ENCODE measurements at places on chromosomes 6 and 20.

DNA sequence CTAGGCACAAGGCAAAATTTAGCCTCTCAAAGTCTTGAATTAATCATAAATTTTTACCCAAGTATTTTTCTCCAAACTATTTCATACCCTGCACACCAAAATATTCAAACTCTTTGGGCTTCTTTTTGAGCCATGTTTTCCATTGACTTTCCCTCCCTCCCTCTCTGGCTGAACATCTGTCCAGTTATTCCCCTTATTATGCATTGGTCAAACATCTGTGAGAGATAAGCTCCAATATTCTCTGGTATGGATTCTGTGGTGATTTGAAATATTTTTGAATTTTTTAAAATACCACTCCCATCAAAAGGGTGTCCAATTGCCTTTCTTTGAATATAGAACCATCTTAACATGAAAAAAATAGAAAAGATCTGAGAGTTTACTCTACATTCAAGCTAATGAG, 244.2 kb downstream of the RFPL4B start:
- no peak for DNase-seq

DNA sequence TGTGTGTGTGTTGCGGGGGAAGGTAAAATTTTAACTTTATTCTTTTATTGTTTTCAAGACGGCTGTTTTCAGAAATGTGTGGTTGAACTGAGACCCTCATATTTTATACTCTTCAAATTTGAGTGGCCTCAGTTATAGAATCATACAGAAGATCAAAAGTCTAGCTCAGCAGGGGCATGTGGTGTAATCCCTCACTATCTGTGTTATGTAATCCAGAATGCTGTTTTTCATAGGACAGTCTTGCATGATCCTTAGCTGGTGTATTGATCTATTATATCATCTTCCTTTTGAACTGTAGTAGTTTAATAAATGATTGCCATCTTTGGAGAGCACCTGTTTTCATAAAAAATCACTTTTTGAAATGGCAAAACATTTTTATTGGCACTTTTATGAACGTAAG, 1.4 kb downstream of the PLCB4 start:
- no peak for DNase-seq

GRCh38 chr6:78487401-78487800, 379.9 kb upstream of the IRAK1BP1 start:
- no peak for DNase-seq

DNA sequence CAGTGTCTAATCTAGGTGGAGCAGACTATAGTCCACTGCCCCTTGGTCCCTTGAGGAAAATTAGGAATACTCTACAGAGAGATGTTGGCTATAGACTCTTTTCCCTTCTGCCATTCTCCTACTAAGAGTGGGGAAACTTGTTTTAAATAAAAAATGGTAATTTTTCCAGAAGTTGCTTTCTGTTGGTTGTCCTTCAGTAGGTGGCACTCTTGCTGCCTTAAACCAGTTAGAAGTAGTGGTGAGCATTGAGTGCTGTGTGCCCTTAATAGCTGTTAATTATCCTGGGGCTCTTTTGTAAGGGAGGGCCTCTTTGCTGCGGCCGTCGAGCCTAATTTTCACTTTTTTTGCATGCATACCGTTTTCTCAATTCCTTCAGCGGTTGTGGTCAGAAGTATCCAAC, 2.8 kb downstream of the CMTR1 start:
- DNase-seq, result no peak

GRCh38 chr6:113626475-113626874, 230.7 kb upstream of the MARCKS start:
- no peak for DNase-seq

DNA sequence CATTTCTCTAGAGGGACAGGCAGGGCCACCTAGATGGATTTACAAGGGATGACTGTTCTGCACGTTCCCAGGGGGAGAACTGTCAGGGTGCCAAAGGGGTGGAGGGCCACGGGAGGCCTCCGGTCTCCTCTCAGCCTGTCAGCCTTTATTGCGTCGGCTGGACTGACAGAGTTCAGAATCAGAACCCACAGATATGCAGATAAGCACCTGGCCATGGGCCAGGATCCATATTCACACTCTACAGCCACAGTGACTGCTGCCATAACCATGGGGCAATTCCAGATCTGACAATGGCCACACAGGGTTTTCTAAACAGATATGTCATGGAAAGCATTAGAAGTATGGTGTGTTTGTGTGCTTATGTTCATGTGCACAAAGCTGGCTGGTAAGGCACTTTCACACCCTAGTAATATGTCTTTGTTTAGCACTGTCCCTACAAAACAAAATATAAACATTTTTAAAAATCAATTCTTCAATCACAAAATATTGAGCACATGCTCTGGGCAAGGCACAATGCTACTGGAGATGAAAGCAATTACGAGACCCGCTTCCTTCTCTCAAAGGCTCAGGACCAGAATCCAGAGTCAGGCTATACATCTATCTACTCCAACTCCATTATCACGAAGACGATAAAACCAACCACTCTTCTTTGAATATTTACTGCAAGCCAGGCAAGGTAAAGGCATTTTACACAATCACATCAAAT, 29.1 kb downstream of the TRAM2 start:
- DNase-seq, result no peak

- DNase-seq, result no peak
These were observed 5.9 kb upstream of the LPIN3 start for GRCh38 chr20:41334443-41335421.

DNA sequence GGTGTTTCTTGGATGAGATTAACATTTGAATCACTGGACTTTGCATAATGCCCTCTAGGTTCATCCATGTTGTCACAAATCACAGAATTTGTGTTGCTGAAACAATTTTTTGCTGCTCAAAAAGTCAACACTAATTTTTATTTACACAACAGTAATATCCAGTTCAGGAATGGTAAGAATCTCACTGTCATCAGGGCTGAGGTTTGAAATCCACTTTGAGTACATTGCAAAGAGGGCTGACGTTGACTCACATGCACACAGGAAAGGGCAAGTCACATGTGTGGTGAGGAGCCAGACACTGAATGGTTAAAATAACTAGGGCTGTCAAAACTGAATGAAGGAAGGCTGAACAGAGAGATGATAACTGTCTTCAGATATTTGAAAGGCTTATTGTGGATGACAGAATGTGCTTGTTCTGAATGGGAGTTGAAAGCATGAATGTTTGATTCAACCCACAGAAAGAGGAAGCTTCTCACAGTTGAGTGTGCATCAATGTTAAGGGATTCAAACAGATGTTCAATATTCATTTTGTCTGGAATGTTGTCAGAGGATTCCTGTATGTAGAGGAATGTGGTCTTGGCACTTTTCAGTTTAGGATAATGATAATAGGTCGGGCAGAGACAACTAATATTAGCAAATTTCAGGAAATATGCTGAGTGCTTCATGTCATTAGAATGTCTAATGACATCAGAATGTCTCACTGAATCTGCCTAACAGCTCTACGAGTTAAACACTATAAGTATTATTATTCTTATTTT, 3.6 kb upstream of the ADGRG6 start:
- DNase-seq, result no peak

GRCh38 chr6:21586300-21586699, 7.3 kb upstream of the SOX4 start:
- no peak for DNase-seq

DNA sequence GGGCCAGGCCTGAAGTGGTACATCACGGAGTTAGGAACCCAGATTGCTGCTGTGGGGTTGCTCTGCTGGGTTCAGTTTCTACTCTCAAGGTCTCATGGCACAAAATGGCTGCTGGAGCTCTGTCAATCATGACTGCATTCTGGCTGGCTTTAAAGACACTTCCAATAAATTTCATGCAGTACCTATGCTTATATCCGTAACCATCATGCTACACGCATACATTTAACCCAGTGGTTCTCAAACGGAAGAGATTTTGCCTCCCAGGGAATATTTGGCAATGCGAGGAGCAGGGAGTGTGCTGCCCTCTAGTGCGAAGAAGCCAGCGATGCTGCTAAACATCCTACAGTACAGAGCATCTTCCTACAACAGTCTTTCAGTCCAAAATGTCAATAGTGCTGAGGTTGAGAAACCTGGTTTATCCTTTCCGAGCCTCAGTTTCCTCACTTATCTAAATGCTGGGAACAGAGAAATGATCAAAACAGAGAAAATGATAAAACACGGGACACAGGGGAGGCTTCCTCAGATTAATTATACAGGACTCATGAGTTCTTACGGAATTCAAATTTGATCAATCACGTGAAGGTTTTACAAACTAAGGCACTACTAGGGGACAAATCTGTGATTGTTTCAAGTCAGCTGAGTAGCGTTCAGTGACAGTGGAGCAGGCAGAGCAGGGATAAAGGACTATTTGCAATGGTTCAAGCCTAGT, 9.6 kb upstream of the SLC2A10 start:
- DNase-seq, result no peak

DNA sequence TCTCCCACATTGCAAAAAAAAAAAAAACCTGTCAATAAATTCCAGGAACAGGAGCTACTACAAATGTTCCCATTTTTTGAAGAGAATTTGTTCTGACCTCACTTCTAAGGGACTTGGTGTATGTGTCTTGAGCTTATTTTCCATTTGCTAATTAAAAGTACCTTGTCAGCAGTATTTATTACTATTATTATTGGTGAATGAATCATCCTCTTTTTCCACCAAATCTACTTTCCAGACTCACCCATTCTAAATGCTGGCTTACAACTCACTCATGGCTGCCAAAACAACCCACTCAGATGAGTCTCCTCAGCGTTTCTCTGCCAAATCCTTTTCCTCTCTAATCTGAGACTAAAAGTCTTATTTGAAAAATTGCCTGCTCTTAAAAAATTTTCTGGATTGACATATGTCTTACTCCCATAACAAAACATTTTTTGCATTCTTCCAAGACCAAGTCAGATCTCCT, 33.2 kb upstream of the TASP1 start:
- DNase-seq, result no peak

GRCh38 chr20:29326376-29327070, 1930.9 kb upstream of the DEFB115 start:
- no peak for DNase-seq

DNA sequence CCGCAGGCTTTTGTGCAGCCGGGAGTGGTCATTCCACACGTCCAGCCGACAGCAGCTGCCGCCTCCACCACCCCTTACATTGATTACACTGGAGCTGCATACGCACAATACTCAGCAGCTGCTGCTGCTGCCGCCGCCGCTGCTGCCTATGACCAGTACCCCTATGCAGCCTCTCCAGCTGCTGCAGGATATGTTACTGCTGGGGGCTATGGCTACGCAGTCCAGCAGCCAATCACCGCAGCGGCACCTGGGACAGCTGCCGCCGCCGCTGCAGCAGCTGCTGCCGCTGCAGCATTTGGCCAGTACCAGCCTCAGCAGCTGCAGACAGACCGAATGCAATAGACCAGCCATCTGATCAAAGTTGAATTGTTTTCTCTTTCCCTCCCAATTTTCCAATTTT, 10.6 kb downstream of the RBM24 start:
- DNase-seq, result no peak

GRCh38 chr6:36926708-36927513, 27.6 kb upstream of the PI16 start:
- no peak for DNase-seq

- DNase-seq, result no peak
These were observed 18.9 kb downstream of the TFAP2A start for GRCh38 chr6:10395704-10396546.

GRCh38 chr6:13479206-13479800, 8.1 kb downstream of the GFOD1 start:
- no peak for DNase-seq

GRCh38 chr6:84432619-84433018, 205.2 kb upstream of the CEP162 start:
- DNase-seq, result no peak

DNA sequence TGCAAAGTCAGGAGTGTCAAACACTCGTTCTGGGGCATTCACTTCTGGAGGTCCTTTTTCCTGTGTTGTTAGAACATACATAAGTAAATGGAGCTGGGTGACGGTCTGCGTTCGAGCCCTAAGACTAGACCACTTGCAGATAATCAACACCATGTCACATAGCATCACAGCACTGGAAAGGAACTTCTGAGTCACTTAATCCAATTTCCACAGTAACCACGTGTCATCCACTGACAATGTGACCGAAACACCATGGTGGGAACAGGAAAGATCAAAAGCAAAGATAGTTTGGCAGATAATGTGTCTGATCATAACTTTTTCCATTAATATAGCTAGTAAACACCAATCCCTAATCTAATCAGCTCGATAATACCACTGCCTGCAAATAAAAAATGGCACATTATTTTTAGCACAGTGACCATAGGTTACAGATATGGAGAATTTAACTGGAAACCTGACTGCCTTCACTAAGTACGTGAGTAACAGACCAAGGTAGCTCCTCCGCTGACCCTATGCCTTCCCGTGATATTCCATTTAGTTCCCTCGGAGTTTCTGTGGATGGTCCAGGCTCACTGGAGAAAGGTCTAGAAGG, 34.8 kb downstream of the WRNIP1 start:
- DNase-seq, result no peak

GRCh38 chr6:147194652-147195411, 9.4 kb upstream of the STXBP5 start:
- DNase-seq, result no peak

GRCh38 chr20:44111712-44112335, 75.2 kb downstream of the JPH2 start:
- DNase-seq, result no peak

DNA sequence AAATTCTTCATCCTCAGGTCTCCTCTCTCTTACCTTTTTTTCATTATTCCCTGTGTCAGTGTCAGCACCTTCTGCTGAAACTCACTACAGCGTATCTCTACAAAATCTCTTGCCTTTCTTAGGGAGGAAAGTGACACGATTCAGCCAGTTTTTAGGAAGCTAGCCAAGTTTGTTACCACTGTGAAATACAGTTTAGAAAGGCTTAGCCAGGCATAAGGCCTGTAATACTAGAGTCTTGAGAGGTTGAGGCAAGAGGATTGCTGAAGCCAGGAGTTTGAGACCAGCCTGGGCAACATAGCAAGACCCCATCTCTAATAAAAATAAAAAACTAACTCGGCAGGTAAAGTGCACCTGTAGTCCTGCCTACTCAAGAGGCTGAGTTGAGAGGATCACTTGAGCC, 16.7 kb downstream of the TAB2 start:
- no peak for DNase-seq

DNA sequence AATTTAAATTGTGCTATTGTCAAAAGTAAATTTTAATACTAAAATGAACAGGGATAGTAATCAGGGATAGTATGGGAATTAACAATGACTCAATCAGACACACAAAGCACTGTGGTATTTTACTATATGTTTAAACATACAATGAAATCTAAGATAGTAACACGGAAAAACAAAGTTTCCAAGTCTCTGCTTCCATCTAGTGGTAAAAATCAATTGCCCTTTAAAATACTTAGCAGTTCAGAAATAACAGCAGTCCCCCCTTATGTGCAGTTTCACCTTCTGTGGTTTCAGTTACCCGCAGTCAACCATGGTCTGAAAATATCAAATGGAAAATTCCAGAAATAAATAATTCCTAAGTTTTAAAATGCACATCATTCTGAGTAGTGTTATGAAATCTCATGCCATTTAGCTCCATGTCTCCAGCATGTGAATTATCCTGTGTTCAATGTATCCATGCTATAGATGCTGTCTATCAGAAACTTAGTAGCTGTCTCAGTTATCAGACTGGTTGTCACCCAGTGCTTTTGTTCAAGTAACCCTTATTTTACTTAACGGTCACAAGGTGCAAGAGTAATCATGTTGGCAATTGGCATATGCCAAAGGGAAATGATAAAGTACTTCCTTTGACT, 58.5 kb downstream of the AHI1 start:
- no peak for DNase-seq
